GM23338 (cell line): ENCODE measurements at places on chromosomes 3 and 15. TPM values are rescaled to one million over a fixed set of nuclear protein-coding genes. Genes with fewer than 3 reads are reported as not detected.

DNA sequence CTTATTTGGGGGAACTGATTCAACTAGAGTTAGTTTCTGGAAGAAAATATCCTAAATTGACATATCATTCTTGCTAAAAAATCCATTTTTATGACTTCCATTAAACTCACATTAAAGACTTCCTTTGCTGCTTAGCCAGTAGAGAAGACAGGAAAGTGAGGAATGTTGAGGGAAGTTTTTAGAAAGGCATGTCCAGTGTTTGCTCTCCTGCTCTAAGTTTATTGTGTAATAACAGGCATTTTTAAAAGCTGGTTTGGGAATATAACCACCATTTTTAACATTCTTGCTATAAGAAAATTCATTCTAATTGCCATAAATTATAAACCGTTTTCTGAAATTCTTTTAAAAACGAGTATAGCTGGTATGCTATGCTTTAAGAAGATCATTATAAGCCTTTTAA is 428.0 kb downstream of the RAP2B start:
- DNase-seq: no peak

The DAZL gene
- 5.3 and 5.9 TPM in 2 replicates for total RNA-seq

The XIRP1 gene
- not detected in 2 replicates for total RNA-seq

The CACNA2D3 gene
- 2.3 and 3.7 TPM in 2 replicates for total RNA-seq

- DNase-seq: no peak
Observed at GRCh38 chr3:33962396-33962795, 164.0 kb downstream of the PDCD6IP start.

The OXTR gene
- total RNA-seq: 7.8 and 9.3 TPM in 2 replicates

The PAQR9 gene
- total RNA-seq: 2.0 and 2.3 TPM in 2 replicates

- no peak for DNase-seq
Observed at GRCh38 chr3:141425523-141426233, 57.4 kb downstream of the ZBTB38 start.
